ENCODE measurements at places on chromosomes 1 and 21.

GRCh38 chr1:201335901-201336300 is 41.6 kb downstream of the TNNT2 start:
- DNase-seq: no peak

DNA sequence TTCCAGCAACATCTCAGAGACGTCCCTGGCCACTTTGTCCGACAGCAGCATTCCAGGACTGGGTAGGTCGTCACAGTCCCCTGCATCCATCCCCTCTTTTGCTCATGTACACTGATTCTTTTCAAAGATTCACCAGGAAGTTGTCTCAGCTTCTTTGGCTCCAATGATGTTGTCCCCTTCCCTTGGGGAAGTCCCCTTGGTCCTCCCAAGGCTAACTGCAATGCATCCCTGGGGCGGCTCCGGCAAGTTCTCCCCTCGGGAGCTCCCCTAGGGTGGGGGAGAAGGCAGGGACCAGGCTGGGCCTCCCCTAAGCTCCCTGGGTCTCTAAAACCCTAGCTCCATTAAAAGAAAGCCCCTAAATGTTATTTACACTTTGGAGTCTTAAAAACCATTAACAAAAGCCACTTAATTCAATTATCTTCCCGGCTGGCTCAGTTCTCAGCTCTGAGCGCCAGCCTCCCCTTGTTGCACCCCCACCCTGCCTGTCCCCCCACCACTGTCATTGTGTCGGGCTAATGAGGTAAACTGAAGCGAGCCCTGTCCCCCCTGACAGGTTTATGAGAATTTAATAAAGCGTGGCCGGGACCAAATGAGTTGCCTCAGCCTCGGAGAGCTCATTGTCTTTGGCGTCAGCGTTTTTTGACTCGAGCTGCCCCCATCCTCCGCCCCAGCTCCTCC is 25.3 kb downstream of the KNCN start:
- no peak for DNase-seq

- DNase-seq: no peak
Observed at GRCh38 chr1:71908303-71908702, 374.0 kb downstream of the NEGR1 start.

- no peak for DNase-seq
Observed at GRCh38 chr21:32359719-32360260, 33.0 kb downstream of the URB1 start.

DNA sequence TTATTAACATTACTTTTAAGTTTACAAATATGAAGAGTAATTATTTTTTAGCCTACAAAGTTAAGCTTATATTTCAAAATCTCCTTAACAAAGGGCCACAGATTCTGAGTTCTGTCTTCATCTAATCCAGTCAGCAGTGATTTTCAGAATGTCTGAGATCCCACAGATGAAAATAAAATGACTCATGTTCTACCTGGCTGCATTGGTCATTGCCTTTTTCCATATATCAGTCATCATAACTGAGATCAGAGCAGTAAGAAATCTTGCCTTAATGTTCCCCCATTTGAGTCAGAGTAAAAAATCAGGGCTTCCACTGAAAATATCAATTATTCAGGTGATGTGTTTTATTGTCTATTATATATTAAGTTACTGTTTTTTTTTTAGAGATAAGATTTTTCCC is 416.1 kb downstream of the MRPL39 start:
- no peak for DNase-seq

GRCh38 chr1:22044690-22045420 is 7.7 kb upstream of the CDC42 start:
- no peak for DNase-seq

DNA sequence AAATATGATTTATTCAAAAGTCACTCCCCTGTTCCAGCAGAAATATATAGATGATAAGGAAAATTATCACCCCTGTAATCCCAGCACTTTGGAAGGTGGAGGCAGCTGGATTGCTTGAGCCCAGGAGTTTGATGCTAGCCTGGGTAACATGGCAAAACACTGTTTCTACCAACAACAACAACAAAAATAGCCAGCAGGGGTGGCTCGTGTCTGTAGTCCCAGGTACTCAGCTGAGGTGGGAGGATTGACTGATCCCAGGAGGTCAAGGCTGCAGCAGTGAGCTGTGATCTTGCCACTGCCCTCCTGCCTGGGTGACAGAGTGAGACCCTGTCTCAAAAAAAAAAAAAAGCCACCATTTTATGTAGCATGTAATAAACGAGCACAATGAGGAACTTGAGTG is 1546.5 kb downstream of the NCAM2 start:
- no peak for DNase-seq

DNA sequence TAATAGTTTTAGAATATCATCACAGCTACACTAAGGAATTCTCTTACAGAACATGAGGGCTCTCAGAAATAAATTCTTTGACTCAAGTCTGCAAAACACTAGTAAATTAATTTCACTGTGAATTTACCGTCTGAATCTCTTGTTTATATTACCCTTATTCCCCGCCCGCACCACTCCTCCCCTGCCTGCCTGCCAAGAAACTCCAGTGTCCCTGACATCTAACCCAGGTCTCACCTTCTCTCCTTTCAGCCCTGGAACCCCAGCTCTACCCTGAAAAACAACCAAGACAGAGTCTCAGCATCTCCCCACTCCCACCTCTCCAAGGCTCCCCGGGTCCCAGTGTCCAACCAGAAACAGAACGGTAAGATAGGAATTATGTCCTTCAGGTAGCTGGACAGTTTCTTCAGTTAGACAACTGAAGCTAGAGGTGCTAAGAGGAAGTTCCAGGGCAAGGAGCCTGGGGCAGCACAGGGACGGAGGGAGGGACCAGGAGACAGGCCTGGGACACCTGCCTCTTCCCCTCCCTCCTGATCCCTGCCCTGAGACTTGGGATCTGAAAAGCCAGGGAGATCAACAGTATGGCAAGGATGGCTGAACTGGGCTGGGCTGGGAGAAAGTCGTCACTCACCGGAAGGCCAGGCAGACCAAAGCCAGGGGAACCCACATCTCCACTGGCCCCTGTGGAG is 15.4 kb downstream of the COL16A1 start:
- no peak for DNase-seq

DNA sequence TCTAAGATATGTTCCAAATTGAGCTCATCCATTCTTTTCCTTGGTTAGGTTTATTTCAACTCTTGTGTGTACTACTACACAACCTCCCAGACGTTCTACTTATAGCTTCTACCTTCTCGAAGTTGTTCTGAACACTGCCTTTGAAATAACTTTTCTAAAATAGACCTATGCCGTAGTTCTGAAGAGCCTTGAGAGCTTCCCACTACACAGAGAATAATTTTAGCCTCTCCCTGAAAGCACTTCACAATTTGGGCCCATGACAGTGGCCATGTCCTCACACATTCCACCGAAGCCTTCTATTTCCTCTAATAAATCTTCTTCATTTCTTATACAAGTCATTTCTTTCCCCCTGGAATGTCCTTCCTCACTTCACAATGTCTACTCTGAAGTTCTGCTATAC is 62.2 kb downstream of the CRB1 start:
- no peak for DNase-seq

GRCh38 chr1:182666706-182667105 is 17.7 kb downstream of the RGS8 start:
- DNase-seq: no peak

GRCh38 chr1:12415038-12415466 is 185.2 kb downstream of the VPS13D start:
- no peak for DNase-seq

GRCh38 chr1:91428182-91428798 is 23.7 kb upstream of the HFM1 start:
- DNase-seq: no peak

DNA sequence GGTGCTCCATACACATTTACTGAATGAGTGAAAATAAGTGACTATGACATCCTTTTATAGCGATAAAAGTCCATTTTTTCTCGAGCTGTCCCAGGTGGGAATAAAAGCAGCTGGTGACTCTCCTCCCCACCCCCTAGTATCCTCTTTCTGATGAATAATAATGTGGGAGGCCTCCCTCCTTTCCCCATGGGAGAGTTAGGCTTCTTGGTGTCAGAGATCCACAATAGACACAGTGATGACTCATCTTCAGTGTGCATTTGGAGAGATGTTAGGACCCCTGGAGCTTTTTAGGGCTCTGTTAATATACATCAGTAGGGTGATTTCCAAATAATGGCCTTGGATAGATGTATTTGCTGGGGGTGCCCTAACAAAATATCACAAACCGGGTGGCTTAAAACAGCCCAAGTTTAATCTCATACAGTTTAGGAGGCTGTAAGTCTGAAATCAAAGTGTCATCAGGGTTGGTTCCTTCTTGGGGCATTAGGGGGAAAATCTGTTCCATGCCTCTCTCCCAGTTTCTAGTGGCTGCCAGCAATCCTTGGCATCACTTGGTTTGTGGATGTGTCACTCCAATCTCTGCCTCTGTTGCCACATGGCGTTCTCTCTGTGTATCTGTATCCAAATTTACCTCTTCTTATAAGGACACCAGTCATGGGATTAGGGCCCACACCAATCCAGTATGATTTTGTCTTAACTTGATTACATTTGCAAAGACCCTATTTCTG is 4.4 kb upstream of the PHC2 start:
- no peak for DNase-seq

- DNase-seq: no peak
Observed at GRCh38 chr1:177043597-177043996, 120.9 kb downstream of the ASTN1 start.

DNA sequence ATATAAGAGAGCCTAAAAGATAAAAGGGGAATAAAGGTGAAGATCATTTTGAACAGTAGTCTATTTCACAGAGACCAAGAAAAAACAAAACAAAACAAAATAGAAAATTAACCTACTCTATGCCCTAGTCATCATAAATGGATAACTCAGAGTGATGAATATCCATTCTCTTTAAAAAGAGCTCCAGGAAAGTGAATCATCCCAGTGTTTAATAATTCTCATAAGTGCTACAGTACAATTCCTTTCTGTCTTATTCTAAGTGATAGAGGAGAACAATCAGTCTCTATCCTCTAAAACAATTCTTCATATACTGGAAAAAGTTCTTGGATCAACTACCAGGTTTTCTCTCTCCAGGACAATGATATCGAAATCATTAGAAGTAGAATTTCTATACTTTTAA is 45.8 kb downstream of the GDAP2 start:
- no peak for DNase-seq

DNA sequence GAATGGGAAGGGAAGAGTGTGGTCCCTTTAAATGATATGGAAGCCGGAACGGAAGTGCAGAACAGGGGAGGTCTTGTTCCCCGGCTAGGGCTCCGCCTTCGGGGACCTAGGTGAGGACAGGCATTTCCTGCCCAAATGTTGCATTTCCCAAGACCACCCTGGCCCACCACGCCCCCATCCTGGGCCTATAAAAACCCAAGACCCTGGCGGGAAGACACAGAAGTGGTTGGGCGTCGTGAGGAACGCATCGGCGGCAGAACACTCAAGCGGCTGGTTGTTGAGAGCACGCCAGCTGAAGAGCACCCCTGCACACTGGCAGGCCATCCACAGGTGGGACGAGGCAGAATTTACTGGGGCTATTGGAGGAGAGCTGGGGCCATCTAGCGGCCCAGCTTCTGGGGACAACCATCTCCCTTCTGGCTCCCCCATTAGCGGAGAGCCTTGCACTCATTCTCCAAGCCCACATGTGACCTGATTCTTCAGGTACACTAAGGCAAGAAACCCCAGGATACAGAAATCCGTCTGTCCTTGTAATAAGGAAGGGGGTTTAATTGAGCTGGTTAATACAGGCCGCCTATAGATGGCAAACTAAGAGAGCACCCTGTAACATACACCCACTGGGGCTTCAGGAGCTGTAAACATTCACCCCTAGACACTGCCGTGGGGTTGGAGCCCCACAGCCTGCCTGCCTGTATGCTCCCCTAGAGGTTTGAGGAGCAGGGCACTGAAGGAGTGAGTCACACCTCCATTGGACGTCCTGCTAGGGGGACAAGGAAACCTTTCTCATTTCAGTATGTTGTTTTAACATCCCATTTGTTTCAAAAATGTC is 1327.9 kb downstream of the BRINP3 start:
- no peak for DNase-seq

- no peak for DNase-seq
Observed at GRCh38 chr1:65174585-65174984, 26.6 kb downstream of the AK4 start.

DNA sequence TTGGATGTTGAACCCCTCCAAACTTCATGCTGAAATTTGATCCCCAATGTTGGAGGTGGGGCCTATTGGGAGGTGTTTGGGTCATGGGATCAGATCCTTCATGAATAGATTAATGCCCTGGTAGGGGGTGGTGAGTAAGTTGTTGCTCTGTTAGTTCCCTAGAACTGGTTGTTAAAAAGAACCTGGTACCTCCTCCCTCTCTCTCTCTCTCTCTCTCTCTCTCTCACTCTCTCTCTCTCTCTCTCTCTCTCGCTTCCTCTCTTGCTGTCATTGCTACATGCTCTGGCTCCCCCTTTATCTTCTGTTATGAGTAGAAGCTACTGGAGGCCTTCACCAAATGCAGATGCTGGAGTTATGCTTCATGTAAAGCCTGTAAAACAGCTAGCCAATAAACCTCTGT is 498.2 kb upstream of the NR5A2 start:
- no peak for DNase-seq

DNA sequence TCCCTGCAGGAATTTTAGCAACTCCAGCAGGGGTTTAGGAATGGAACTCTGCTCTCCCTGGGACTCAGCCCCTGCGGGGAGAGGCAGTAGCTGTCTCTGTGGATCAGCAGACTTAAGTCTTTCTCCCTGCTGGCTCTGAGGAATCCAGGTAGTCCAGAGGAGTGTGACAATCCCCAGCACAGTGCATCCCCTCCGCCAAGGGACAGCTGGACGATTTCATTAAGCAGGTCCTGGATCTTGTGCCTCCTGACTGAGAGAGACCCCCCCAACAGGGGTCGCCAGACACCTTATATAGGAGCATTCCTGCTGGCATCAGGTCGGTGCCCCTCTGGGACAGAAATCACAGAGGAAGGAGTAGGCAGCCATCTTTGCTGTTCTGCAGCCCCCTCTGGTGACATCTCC is 30.6 kb downstream of the AKT3 start:
- no peak for DNase-seq

GRCh38 chr1:210332233-210332632 is 3.5 kb downstream of the HHAT start:
- no peak for DNase-seq

DNA sequence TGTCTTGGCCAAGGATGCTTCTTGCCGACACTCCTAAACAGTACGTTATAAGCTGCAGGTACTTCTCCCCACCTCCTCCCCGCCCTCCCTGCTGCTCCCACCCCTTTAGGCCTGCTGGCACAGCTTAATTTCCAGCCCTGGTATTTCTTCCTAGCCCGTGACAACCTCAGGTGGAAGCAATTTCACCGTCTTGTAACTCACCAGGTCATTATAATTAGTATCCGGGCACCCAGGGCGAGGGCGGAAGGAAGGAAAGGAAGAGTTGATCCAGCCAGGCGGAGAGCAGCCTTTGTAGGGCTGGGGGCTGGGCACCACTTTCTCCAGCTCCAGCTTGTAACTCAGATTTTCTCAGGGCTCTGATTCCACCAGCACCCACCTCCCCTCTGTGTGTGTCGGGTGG is 153.5 kb upstream of the CSF3R start:
- DNase-seq: no peak
